ENCODE measurements at places on chromosomes 1 and 21.

- peak; percentile 84 for DNase-seq
Measured at GRCh38 chr1:31376375-31377134, 3.7 kb upstream of the FABP3 start.

DNA sequence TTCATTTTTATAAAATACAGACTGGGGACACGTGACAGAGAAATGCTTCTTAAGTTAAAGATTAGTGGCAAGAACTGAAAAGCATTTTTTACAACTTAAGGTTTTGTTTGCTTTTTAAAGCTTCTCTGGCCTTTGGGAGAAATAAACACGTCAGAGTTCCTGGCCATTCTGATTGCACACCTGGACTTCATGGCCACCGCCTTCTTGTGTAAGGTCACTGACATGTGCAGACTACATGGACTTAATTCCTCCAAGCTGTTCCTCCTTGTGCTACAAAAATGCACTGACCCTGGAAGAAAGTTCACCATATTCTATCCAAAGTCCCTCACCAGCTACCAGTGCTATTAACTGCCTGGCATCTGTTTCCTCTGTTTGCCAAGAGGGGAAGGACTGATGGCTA lies 56.1 kb downstream of the GADD45A start:
- no peak for DNase-seq

- DNase-seq = no peak
Measured at GRCh38 chr1:61388566-61388965, 306.2 kb downstream of the NFIA start.

GRCh38 chr1:204074274-204075138 lies 1.6 kb downstream of the SOX13 start:
- no peak for DNase-seq

DNA sequence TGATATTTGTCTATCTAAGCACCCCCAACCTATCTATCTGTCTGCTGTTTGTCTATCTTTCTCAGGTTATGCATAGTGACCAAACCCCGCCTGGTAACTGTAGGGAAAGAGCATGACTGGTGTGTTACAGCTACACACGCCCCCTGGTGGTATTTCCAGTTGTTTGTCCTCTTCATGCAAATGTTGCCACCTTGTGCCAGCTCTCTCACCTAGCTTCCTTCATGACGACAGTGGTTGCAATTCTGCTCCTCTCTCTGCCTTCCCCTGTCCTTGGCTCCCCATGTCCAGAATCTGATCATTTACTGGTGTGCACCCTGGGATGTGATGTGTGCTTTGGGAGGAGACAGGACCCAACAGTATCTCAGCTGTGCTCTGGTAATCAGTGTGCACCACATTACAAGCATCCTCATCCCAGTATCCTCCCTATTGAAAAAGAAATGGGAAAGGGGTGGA lies 8.1 kb upstream of the INKA2 start:
- no peak for DNase-seq

GRCh38 chr1:18463984-18464664 lies 16.6 kb upstream of the KLHDC7A start:
- no peak for DNase-seq

DNA sequence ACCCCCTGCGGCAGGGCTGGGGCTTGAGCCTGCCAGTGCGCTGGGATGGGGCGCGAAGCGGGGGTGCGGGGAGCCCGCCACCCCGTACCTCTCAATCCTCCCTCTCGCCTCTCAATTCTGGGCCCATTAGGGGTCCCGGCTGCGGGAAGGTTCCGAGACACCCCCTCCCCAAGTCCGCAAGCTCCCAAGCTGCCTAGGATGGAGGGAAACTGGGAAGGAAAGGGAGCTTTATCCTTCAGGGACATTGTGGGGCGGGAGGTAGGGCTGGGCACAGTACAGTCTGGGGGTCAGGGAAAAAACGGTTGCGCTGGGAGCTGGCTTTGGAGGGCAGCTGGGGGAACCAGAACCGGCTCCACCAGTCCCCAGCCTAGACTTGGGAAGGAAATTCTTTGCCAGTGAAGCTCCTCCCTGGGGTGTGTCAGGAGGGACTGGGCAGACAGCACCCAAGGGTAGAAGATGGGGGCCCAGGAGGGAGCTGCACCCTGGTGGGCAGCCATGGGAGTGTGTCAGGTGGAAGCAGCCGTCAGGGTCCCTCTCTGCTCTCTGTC lies 904 bp downstream of the GJB3 start:
- DNase-seq = no peak

DNA sequence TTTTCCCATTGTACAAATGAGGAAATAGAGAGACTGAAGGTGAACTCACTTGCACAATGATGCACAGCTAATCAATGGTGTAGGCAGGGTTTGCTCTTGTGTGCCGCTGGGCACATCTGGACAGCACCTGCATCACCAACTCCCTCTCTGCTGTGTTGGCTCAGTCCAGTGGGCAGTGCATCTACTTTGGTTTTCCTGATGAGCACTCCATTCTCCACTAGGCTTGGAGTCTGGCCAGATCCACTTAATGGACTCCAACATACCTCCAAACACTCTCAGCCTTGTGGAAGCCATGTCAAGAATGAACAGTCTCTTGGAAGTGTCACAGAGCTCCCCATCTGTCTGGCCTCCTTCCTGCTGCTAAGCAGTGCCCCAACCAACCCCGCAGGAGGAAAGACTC lies 152.2 kb downstream of the HIVEP3 start:
- DNase-seq = no peak
